ENCODE measurements at places on chromosomes 4 and X. TPM values are rescaled to one million over a fixed set of nuclear protein-coding genes. Genes with fewer than 3 reads are reported as not detected.
A peak's percentile ranks its signal among the peaks of the same experiment; 100 is the strongest.

GRCh38 chr4:128770807-128771206 lies 38.7 kb upstream of the JADE1 start:
- no peak for DNase-seq

GRCh38 chr4:140738139-140738538 lies 18.0 kb downstream of the TBC1D9 start:
- DNase-seq, result no peak

GRCh38 chr4:112942077-112942476 lies 107.4 kb upstream of the ANK2 start:
- DNase-seq, result no peak

DNA sequence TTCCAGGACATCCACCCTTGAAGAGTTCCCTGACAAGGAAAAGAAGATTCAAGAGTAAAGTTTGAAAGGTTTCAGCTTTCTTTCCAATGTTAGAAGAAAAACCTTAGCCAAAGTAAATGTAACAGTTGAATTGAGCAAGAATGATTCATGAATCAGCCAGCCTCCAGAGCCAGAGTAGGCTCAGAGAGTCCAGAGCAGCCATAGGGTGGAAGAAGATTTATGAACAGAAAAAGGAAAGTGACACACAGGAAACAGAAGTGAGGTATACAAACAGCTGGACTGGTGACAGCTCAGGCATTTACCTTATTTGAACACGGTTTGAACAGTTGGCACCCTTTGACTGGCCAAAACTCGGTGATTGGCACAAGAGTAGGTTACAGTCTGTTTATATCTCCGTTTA lies 63.2 kb downstream of the QDPR start:
- DNase-seq, result no peak

DNA sequence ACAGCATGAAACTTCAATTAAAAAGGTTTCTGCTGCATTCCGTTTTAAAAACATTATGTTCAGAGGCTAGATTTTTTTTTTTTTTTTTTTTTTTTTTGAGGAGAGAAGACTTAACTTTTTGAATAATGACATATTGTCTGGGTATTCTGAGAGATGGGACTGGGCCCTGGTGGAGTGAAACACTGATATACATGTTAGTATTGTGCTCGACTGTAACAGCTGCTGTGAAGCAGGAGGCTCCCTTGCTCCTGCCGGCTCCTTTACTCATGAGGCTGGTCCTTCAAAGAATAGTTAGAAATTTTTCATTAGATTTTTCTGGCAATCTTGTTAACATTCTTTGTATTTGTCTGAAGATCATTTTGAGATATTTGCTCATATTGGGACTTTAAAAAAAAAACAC lies 73.3 kb downstream of the TMEM131L start:
- no peak for DNase-seq

DNA sequence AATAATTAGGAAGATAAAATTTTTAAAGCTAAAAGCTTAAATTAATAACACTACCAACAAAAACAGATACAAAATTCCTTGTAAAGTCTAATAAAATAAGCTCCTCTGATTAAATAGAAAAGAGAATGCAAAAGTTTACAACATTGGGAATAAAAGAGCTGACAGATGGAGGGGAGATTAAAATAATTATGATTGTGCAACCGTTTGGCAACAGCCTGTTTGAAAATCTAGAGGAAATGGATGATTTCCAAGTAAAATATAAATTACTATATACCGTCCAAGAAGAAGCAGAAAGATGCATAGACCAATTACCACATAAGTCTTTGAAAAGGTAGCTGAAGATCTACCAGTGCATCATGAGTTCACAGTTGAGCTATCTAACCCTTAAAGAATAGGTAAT lies 46.4 kb upstream of the VBP1 start:
- DNase-seq, result no peak

DNA sequence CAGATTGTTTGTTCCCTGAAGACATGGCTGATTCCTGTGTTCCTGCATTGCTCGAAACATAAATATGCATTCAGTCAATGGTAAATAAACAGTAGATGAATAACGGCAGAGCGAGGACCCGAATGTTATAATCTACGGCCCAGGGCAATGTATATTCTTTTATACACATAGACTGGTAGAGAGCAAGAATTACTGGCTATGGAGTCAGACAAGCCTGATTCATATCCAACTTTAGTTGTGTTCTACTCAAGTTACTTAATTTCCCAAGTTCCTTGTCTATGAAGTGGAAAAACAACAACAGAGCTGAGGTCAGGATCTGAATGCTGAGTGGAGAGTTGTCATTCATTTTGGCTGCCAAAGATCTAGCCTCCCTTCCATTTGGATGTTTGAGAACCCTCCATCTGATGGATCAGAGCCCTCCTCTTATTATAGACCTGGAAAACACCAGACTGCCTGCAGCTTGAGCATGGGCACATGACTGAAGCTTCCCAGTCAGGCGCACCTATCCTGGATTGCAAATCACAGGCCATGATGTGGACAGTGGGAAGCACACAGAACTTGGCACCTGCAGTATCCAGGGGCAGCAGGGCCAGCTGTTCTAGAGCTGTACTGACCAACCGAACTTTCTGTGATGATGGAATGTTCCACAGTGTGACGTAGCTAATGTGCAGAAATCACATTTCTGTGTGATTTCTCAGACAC lies 80.1 kb downstream of the FAM184B start:
- peak; percentile 22 for DNase-seq

GRCh38 chr4:183576701-183577404 lies 72.0 kb downstream of the ING2 start:
- no peak for DNase-seq

- DNase-seq, result no peak
Measured at GRCh38 chrX:2588049-2588448, 87.3 kb upstream of the DHRSX start.

- DNase-seq, result no peak
Measured at GRCh38 chr4:86043755-86044592, 315.9 kb downstream of the MAPK10 start.

- DNase-seq, result no peak
Measured at GRCh38 chr4:8005814-8006215, 66.2 kb upstream of the AFAP1 start.

DNA sequence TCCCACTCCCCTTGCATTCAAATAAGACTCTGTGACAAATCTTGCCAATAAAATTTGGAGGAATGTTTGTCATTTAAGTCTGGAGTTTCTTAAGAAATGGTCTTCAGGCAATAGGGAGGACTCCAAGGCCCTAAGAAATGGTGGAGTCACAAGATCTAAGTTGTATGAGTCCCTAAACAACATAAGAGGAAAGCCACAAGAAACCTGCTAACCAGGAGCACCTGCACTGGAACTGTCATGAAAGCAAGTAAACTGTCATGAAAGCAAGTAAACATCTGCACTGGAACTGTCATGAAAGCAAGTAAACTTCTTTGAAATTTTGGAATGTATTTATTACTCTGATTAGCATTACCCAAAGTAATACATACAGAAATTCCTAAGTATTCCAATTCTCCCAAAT lies 3.5 kb downstream of the CNOT6L start:
- no peak for DNase-seq

- no peak for DNase-seq
Measured at GRCh38 chr4:158102904-158103303, 69.9 kb downstream of the GASK1B start.

GRCh38 chrX:71637848-71638247 lies 19.5 kb upstream of the CXCR3 start:
- no peak for DNase-seq

- no peak for DNase-seq
Measured at GRCh38 chrX:150227321-150227860, 135.7 kb upstream of the MAMLD1 start.

DNA sequence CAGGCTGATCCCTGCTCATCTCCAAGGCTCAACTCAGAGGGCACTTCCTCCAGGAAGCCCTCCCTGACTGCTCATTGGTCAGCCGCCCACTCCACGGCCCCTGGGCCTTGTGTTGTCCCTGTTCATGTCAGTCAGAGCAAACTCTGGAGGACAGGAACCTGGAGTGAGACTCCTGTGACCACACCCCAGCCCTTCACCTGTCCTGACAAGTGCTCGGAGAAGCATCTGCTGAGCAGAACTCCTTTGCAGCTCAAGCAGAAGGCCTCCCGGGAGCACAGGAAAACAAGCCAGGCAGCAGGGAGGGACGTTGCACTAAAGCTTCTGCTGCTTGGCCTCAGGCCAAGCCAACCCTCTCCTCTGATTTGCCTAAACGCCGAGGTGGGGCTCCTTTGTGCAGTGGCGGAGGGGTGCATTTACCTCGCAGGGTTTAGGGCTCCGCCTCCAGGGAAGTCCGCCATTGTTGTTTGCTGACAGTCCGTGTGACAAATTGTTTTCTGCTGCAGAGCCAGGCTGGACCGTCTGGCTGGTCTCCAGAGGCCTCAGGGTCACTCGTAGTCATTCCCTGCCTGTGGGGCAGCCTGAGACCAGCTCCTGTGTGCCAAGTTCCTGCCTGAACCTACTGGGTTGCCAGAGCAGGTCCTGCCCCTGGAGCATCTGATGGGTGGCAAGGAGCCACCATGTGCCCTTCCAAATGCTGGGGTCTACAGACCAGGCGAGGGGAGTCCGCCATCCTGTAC lies 61.8 kb downstream of the C4orf50 start:
- DNase-seq, result no peak

GRCh38 chr4:37641886-37642849 lies 44.0 kb downstream of the RELL1 start:
- no peak for DNase-seq

Gene SLC10A6
- 1.3 TPM for total RNA-seq

Gene CFAP99
- not detected for total RNA-seq

Gene FRMD7
- total RNA-seq, result 0.30 TPM

Gene RAB9A
- 28.2 TPM for total RNA-seq

Gene PLXNB3
- 7.6 TPM for total RNA-seq

Gene NUP62CL
- 1.3 TPM for total RNA-seq

Gene DAPP1
- total RNA-seq, result 0.43 TPM

Gene GABRE
- 54.0 TPM for total RNA-seq

Gene PNMA6E
- not detected for total RNA-seq

Gene STX18
- 17.2 TPM for total RNA-seq

Measured in cardiac septum (tissue), 1 donor.